ENCODE measurements at places on chromosomes 12 and 14.

- DNase-seq: no peak
Measured at GRCh38 chr12:113092607-113093408, 36.3 kb downstream of the DTX1 start.

- no peak for DNase-seq
Measured at GRCh38 chr14:35117112-35117511, 4.7 kb downstream of the PPP2R3C start.

- no peak for DNase-seq
Measured at GRCh38 chr14:55733599-55733998, 153.6 kb downstream of the KTN1 start.

GRCh38 chr14:81093651-81094050, 127.1 kb downstream of the GTF2A1 start:
- no peak for DNase-seq

GRCh38 chr12:1844661-1845409, 24.5 kb downstream of the LRTM2 start:
- no peak for DNase-seq

DNA sequence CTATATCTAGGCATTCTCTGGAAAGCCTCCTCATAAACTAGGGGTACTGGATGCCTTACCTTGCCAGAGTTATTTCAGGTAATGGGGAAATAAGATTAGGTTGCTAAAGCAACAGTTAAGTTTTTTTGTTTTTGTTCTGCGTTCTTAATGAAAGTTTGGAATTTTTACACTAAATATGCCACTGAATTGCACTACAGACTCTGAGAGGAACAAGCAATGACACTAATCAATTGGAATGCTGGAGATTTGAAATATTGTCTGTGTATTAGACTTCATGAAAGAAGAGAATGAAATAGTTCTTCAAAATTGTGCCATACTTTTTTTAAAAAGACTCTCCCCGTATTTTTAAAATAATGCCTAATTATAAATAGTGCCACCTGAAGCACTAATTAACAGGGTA, 287.8 kb downstream of the NAV3 start:
- no peak for DNase-seq

DNA sequence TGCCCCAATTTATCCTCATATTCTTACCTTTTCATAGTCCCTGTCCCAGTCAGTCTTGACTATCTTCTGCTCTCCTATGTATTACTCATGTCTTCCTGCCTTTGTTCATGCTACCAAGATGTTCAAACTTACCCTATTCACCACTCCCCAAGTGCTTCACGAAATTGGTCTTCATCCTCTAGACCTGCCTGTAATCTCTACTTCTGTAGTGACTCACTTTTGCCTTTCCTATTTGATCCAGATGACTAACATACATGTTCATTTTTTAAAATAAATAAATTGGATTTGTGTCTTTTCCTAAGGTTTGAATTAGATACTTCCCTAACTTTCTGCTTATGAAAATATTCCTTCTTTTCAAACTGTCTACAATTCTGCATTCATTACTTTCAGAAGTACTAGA, 107.7 kb upstream of the PPM1H start:
- DNase-seq: no peak

- no peak for DNase-seq
Measured at GRCh38 chr12:116247377-116247776, 30.1 kb downstream of the MED13L start.

- no peak for DNase-seq
Measured at GRCh38 chr14:58668848-58669480, 31.2 kb downstream of the DACT1 start.

- no peak for DNase-seq
Measured at GRCh38 chr12:51871918-51872688, 15.8 kb upstream of the ANKRD33 start.

DNA sequence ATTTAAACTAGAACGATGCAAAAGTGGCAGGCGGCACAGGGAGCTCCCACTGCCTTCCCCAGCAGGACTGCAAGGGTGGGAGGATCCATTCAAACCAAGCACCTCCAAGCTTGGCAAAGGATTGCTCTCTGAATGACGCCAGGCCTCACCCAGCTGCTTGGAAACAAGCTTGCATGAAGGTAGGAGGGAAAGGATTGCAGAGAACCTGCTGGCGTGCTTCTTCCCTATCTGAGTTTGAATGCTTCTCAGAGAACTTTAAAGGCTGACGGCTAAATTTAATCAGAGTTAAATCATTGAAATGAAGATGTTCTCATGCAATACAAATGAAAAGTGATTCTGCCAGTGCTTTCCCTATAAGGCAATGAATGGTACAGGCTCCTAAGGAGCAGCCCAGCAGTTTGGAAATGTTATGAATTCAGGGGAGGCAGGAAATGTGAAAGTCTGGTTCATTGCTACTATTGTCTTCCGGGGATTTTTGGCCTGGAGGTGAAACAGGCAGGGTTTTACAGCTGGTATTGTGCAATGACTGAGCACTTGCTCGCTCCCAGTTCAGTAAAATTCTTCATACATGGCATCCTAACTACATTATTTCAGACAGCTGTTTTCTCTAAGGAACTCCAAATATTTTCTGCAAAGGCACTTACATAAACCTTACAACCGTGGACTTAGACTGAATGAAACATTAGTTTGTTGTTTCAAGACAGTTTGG, 31.9 kb upstream of the DUSP6 start:
- DNase-seq: no peak

GRCh38 chr14:104359969-104360442, 219.6 kb upstream of the C14orf180 start:
- DNase-seq: no peak

- no peak for DNase-seq
Measured at GRCh38 chr12:40223646-40224045, 1.2 kb upstream of the LRRK2 start.

GRCh38 chr12:101107032-101107763, 102.8 kb downstream of the SLC5A8 start:
- no peak for DNase-seq

GRCh38 chr12:123013185-123014095, 33.0 kb downstream of the ARL6IP4 start:
- no peak for DNase-seq

- DNase-seq: no peak
Measured at GRCh38 chr14:75804570-75805275, 143.7 kb downstream of the TTLL5 start.

DNA sequence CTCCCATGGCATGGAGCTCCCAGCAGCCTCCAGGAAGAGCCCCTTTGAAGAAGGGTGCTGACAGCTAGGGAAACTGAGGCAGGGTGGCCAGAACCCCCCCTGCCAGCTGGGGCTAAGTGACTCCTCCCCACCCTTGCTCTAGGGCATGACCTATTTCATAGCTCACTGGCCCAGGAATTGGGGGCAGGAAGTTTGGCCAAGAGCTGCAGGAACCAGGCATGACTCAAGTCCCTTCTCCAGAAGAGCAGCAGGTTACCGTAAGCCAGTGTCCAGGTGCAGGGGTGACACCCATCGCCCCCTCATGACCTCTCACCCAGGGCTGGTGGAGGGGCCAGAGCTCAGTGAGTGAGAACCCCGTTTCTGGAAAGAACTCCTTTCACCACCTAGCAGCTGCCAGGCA, 1.9 kb downstream of the RASAL1 start:
- no peak for DNase-seq

- DNase-seq: no peak
Measured at GRCh38 chr12:39144613-39145061, 239.2 kb upstream of the CPNE8 start.

- no peak for DNase-seq
Measured at GRCh38 chr12:117098361-117099217, 627 bp downstream of the TESC start.

Data from NCI-H1105 (cell line).